ENCODE measurements at places on chromosomes 4 and X.

GRCh38 chrX:141133272-141133671, 43.7 kb downstream of the LDOC1 start:
- DNase-seq: no peak

DNA sequence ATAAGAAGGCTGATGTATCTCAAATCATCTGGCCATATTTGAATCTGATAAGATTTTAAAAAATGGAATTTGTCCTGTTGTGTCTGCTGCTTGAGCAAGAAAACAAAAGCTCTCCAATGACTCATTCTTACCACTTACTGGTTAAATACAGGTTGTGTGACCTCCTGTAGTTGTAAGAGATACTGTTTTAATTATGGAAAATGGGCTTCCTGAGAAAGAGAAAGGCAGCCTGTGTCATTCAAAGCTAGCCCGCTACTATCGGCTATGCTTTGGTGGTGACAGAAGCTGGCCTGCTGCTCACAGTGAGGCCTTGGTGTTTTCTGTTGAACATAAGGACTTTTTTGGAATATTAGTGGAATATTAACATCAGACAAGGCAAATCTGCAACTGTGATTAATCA, 1722.1 kb upstream of the PCDH10 start:
- no peak for DNase-seq

DNA sequence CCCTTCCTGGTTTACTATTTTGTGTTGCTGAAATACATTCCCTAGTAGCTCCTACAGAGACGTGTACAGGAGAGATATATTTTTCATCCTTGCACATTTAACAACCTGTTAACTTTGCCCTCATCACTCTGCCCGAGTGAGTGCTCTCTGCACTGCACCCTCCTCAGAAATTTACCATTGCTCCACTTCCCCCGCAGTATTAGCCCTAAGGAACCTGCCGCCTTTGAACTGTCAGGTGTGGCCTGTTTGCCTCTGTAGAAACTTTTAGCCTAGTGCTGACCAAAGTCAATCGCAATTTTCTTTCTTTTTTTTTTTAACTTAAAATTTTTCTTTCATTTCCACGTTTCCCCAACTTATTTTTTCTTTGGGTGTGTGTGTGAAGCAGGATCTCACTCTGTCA, 46.6 kb upstream of the TBL1X start:
- no peak for DNase-seq

GRCh38 chrX:3743801-3744439, 30.5 kb upstream of the PRKX start:
- DNase-seq: no peak

GRCh38 chrX:147069926-147070325, 255.4 kb upstream of the CXorf51A start:
- no peak for DNase-seq

DNA sequence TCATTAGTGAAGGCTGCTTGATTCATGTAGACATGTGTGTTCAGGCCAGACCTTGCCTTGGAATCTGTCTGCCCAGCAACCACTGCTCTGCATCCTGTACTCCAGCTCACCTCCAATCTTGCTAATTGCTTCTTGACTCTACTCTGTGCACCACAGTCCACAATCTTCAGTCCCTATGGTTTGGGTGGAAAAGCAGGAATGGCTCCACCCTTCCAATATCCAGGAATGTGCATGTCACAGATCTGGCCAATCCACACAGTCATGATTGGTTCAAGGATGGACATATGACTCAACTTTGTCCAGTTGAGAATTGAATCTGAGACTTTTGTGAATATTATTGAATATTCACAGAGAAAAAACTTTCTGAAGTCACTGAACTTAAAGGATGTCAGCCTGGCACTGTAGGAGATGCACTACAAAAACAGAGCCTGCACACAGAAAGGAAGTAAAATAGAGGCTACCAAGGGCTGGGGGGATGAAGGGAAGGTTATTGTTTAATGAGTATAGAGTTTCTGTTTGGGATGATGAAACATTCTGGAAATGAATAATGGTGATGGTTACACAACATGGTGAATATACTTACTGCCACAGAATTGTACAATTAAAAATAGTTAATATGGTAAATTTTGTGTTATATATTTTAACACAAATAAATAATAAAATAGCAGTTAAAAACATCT, 161.3 kb upstream of the USP38 start:
- no peak for DNase-seq

- DNase-seq: no peak
Measured at GRCh38 chr4:107631560-107631959, 88.5 kb downstream of the PAPSS1 start.

GRCh38 chr4:152245680-152246079, 290.2 kb downstream of the FBXW7 start:
- DNase-seq: no peak

GRCh38 chr4:31461421-31461820, 741.3 kb downstream of the PCDH7 start:
- DNase-seq: no peak

- no peak for DNase-seq
Measured at GRCh38 chrX:101750744-101751143, 91.1 kb upstream of the ARMCX2 start.

- no peak for DNase-seq
Measured at GRCh38 chr4:77899607-77900006, 37.0 kb downstream of the MRPL1 start.

DNA sequence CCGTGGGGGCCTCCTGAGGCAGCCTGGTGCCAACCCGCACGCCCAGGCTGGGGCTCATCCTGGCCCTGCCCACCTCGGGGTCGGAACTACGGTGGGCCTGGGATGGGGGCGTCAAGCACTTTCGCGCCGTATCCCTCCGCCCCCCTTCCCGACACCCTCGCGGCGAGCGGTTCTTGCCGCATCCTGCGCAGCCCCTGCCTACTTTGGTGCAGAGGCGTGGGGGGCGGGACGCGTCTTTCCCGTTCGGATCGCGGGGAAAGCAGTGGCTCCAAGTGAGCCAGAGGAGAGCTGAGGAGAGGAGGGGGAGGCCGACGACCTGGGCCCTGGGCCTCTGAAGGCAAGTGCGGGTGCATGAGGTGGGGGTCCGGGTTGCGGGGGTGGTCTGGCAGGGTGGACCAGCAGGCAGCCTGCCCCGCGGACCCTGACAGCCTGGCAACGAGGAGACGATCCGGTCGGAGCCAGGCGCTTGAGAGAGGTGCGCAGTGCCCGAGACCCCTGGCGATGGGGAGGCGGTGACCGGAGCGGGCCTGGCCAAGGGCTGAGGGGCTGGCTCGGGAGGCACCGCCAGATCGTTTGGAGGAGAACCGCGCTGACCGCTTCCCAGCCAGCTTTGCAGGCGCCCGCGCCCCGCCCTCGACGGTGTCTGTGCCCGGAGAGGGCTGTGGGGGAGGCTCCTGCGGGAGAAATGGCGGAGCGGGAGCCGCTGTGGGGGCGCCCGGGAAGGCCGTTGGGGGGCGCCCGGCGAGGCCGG, at the start of gene GPRASP2:
Gene GPRASP2, plus strand, starts transcription at position 233 of the 751 bp plus-strand sequence. CDS start 2,422 bp downstream, outside the sequence.
- no peak for DNase-seq

DNA sequence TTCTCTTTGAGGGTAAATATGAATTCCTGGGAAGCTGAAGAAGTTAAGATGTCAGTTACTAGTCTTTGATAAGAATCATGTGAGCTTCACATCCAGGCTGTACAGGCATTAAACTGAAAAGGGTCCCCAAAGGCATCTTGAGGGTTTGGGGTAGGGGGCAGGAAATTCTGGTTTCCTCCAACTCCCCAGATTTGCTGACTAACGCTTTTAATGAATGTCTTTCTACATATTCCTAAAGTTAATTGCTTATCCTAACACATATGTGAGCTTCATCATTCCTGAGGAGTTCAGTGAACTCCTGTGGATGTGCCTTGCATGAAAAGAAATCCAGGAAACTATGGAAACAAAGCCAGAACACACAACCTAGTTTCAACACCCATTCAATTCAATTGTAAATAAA, 73.8 kb upstream of the GAB1 start:
- no peak for DNase-seq

DNA sequence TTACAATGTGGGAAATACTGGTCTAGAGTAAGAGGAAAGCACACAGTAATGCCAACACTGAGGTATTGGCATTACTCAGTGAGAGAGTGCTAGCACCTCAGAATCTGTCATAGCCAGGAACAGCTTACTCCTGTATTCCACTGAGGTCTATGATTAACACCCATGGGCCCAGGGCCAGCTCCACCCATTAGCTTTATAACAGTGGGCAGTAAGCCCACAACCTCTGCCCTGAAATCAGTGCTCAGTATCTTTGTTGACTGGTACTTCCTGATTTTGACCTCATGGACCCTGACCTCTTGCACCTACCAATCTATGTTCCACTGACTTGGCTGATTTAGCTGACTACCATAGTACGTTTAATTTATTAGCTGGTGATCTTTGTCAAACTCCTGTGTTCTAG, 56.1 kb downstream of the LANCL3 start:
- DNase-seq: no peak

DNA sequence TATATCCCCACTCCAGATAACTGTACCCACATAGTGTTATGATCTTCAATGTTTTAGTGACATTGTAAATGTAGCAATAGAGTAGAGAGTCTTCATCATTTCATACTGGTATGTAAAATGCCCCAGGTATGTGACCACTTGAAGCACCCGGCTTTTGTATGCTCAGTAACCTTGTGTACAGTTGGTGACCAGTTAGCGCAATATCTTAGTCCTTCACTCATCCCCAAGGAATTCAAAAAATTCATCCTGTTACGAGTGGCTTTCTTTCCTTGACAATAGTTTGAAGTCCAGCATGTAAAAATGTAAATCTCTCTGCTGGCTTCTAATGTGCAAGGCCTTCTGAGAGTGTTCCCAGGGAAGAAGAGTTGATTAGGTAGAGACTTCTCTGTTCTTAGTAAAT, 145.6 kb downstream of the ARX start:
- DNase-seq: no peak

GRCh38 chrX:29237972-29238371, 650.7 kb downstream of the IL1RAPL1 start:
- DNase-seq: no peak

DNA sequence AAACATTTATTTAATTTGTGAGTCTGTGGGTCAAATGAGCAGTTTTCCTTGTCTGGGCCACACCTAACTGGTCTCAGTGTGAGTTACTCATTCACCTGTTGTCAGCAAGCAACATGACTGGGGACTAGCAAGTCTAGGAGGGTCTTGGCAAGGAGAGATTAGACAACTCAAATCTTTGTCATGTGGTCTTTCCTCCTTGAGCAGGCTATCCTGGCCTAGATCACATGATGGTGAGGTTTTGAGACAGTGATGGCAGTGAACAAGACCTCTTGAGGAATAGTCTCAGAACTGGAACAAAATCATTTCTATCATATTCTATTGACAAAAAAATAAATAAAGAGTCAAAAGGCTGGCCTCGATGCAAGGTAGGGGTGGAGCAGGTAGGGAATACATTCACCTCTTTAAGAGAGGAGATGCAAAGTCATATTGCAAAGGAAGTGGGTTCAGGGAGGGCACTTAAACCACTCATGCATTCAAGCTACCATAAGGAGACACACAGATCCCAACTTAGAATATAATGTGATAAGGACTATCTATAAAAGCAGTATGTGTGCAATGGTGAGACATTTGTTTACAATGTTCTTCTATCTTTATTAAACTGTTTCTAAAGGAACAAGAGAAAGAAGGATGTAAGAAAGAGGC, 135.7 kb downstream of the ZNF330 start:
- no peak for DNase-seq
